Sigmoid colon (tissue), 7 donors: ENCODE measurements at places on chromosomes 13 and 19. TPM values are rescaled to one million over a fixed set of nuclear protein-coding genes. Genes with fewer than 3 reads are reported as not detected.

DNA sequence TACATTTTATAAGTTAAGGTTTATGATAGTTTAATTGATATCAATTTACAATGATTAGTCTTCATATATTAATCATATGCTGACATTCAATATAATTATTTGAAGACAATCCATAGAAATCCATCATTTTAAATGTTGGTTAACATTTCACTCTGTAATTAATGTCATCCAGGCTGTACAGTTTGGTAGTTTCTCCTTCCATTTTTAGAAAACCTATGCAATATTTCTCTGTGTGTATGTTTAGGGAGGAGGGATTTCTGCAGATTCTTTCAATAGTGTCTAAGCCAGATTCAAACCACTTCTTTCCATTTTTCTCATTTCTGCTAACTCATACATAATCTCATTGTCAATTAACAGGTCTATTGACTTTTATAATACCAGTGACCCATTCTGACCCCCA lies 1159.0 kb upstream of the ATXN8OS start:
- DNase-seq = no peak

GRCh38 chr19:40312533-40312932 lies 27.4 kb upstream of the AKT2 start:
- DNase-seq = no peak

Gene SIGLEC6
- 2.0 TPM for total RNA-seq

- DNase-seq = no peak
Observed at GRCh38 chr13:112204346-112205327, 137.7 kb downstream of the SOX1 start.

GRCh38 chr19:8900421-8900820 lies 68.2 kb downstream of the MBD3L1 start:
- DNase-seq = no peak

DNA sequence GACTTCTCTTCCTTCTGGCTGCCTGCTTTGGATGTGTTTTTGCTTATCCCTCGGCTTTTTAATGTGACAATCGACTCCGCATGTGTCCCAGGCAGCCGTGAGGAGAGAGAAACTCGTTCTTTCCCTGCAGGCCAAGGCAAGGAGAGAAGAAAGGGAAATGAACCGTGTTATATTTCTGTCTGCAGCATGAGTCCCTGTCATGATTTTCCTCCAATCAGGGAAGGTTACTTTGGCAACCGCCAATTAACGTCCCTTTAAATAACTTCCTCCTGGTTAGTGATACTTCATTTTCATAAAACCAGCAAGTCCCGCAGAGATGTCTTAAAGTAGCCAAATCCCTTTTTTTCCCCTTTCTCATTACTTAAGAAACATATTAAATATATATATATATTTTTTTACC lies 42.6 kb downstream of the RFC3 start:
- no peak for DNase-seq

- no peak for DNase-seq
Observed at GRCh38 chr13:77574096-77574495, 38.6 kb downstream of the SCEL start.
